ENCODE measurements at places on chromosomes 3 and 15.
A peak's percentile ranks its signal among the peaks of the same experiment; 100 is the strongest.

GRCh38 chr3:100852840-100853239, 140.4 kb downstream of the ABI3BP start:
- no peak for DNase-seq
- no peaks in the 10 kb centered on the region for H3K36me3 ChIP-seq
- H3K27ac ChIP-seq, result no peak overlapping the region
- no peaks in the 10 kb centered on the region for H3K4me1 ChIP-seq

- H3K4me3 ChIP-seq, result no peak overlapping the region
- H3K36me3 ChIP-seq, result no peaks in the 10 kb centered on the region
- H3K27ac ChIP-seq, result no peak overlapping the region
- H3K4me1 ChIP-seq, result no peaks in the 10 kb centered on the region
These were observed 49.9 kb downstream of the LINGO1 start for GRCh38 chr15:77582763-77583162.

DNA sequence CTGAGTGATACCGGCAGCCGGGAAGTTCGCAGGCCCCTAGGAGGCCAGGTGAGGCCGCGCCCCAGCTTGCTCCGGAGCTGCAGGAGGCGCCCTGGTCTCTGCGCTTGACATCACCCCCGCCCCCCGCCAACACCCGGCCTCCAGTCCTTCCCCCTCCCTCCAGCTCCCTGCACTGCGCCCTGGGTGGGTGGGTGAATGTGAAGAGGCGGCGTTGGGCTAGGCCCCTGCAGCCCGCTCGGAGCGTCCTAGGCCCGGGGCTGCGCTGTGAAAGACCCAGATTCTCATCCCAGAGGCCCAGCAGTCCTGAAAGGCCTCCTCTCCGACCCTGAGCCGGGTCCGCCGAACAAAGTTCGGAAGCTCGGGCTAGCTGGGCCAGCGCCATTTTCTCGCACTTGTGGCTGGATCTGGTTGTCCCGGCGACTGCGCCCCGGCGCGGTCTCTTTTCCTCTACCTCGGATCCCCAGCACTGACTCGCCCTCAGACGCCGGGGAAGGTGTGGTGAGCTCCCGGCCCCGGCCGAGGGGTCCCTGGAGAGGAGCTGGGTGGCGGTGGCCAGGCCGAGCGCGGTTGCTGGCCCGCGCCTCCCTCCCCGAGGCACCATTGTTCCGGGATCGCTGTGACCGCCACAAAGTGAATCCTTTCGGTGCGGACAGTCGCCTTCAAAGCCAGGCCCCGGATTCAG, 12.9 kb downstream of the ZIC4 start:
- H3K27me3 ChIP-seq, result peaks cover 15% of the 10 kb centered on the region
- peaks cover 18% of the 10 kb centered on the region for H3K4me1 ChIP-seq
- no peaks in the 10 kb centered on the region for H3K36me3 ChIP-seq

- H3K27me3 ChIP-seq, result no peaks in the 10 kb centered on the region
- no peak overlapping the region for H3K4me3 ChIP-seq
- DNase-seq, result no peak
- no peak overlapping the region for H3K27ac ChIP-seq
- no peaks in the 10 kb centered on the region for H3K36me3 ChIP-seq
These were observed 2.4 kb upstream of the VIPR1 start for GRCh38 chr3:42500091-42500490.

DNA sequence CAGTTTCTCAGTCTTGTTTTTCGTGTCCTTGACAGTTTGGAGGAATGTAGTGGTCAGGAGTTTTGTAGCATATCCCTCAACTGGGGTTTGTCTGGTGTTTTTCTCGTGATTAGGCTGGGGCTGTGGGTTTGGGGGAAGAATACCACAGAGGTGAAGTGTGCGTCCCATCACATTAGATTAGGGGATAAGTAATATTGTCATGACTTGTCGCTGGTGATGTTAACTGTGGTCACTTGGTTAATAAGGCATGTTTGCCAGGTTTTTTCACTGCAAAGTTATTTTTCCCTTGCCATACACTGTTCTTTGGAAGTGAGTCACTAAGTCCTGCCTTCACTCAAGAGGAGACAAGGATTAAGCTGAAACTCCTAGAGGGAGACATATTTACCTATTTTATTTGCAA, 39.1 kb downstream of the PAK2 start:
- H3K36me3 ChIP-seq, result peaks cover 31% of the 10 kb centered on the region
- no peaks in the 10 kb centered on the region for H3K27me3 ChIP-seq
- peak overlapping the region; percentile 27 for H3K27ac ChIP-seq
- H3K4me3 ChIP-seq, result no peak overlapping the region
- peaks cover 39% of the 10 kb centered on the region for H3K4me1 ChIP-seq
- DNase-seq, result no peak

DNA sequence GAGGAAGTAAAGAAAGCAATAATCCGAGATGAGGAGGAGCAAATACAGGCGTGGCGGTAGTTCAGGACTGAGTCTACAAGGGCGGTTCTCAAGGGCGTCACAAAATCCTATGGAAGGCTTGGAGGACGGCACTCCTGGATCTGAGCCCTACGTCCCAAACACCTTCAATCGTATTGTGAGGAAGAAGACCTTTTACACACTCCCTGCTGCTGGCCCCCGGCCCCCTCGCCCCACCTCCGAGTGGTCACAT, 747 bp downstream of the PLD1 start:
- peak overlapping the region; percentile 97 for H3K27ac ChIP-seq
- H3K4me3 ChIP-seq, result peak overlapping the region; percentile 72
- H3K27me3 ChIP-seq, result no peaks in the 10 kb centered on the region
- H3K4me1 ChIP-seq, result peaks cover 16% of the 10 kb centered on the region
- DNase-seq, result no peak

DNA sequence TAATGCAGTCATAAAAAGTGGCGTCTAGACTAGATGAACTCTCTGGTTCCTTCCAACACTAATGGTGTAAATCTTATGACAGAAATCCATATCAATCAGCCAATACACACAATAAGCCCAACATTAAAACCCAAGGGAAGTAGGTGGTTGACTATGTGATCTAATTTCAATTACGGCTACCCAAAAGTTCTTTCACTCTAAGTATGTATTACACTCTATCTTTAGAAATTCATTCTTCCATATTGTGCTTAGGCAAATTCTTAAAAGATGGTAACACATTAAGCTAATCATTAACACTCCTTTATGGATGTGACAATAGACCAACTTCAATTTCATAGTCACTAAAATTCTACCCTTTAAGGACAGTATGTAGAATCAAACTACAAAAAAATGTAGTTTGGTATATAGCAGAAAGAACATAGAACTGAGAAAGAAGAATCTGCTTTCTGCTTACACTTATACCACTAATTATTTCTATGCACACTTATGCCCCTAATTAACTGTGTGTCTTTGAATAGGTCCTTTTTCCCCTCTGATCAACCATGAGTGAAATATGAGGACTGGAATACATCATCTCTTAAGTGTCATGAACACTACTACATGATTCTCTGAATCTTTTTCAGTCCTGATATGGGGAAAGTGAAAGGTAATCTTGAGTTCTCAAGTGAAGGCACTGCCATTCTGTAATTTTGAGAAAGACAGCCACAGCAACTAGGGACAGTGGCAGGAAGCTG, 557.6 kb downstream of the IGSF11 start:
- H3K4me1 ChIP-seq, result no peaks in the 10 kb centered on the region
- H3K36me3 ChIP-seq, result no peaks in the 10 kb centered on the region
- no peak for DNase-seq

DNA sequence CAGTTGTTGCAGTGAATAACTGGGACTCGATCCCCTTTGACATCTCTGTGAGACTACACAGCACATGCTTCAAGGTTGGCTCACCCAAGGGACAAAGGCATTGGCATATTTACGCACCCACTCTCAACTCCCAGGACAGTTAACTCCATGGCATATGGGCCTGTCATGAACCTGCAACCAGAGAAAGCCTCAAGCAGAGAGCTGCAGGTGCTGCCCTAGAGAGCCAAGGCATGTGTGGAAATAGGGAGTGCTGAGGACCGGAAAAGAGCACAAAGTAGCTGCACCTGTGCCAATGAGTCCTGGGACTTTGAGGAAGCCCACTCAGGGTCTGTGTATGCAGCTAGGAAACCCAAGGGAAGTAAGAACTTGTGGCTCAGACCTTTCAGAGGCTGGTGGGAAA, 32.9 kb upstream of the SLC24A5 start:
- H3K4me3 ChIP-seq, result no peak overlapping the region
- no peaks in the 10 kb centered on the region for H3K36me3 ChIP-seq
- H3K4me1 ChIP-seq, result no peaks in the 10 kb centered on the region
- no peak for DNase-seq
- H3K27me3 ChIP-seq, result no peaks in the 10 kb centered on the region

GRCh38 chr3:99925584-99926230, 108.0 kb downstream of the CMSS1 start:
- no peaks in the 10 kb centered on the region for H3K27me3 ChIP-seq
- H3K4me3 ChIP-seq, result no peak overlapping the region
- H3K27ac ChIP-seq, result peak overlapping the region; percentile 30

DNA sequence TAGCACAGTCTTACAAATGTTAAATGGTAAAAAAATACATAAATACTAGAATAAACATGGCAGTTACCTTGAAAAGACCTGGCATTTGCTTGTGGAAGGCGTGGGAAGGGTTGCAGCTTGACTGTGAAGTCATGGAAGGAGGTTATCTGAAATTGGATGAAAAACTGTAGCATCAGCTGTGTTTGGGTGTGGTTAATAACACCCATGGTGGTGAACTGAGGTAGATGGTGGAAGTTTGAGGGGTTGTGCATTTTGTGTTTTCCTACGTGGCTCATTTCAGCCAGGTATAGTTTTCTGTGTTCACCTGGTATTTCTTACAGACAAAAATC, 46.5 kb downstream of the PSMD6 start:
- no peaks in the 10 kb centered on the region for H3K27me3 ChIP-seq
- no peak for DNase-seq
- peaks cover 39% of the 10 kb centered on the region for H3K4me1 ChIP-seq
- H3K4me3 ChIP-seq, result no peak overlapping the region

GRCh38 chr3:186990878-186991308, 60.6 kb downstream of the ST6GAL1 start:
- H3K27ac ChIP-seq, result no peak overlapping the region
- no peaks in the 10 kb centered on the region for H3K4me1 ChIP-seq
- DNase-seq, result no peak
- H3K4me3 ChIP-seq, result no peak overlapping the region
- H3K36me3 ChIP-seq, result no peaks in the 10 kb centered on the region

Data from esophagus squamous epithelium (tissue), 5 donors.